ENCODE measurements at places on chromosomes 16 and 17. TPM values are rescaled to one million over a fixed set of nuclear protein-coding genes. Genes with fewer than 3 reads are reported as not detected.

DNA sequence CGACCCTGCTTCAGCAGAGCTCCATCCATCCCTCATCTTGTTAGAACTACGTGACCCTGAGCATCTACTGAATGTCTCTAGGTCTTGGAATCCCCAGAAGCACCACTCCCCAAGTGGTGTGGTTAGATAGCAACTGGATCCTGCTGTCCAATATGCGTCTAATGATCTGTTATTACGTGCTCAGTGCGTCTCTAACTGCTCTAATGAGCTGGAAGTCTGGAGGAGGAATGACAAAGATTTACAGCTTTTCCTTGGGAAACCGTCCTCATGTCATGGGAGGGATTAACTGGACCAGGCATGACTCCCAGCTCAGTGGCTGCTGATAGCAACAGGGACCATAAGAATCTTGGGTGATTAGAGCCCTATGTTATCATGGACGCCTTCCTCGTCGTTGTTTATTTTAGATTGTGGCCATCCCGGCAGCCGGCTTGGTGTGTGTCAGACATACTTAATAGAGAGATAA is 150.9 kb downstream of the HS3ST3B1 start:
- no peak overlapping the region for H3K4me3 ChIP-seq
- H3K36me3 ChIP-seq = no peaks in the 10 kb centered on the region
- DNase-seq = no peak
- no peak overlapping the region for H3K27ac ChIP-seq
- peaks cover 3% of the 10 kb centered on the region for H3K4me1 ChIP-seq

GRCh38 chr17:39800540-39800939 is 62.8 kb downstream of the GRB7 start:
- H3K4me1 ChIP-seq = no peaks in the 10 kb centered on the region
- H3K27ac ChIP-seq = no peak overlapping the region
- no peak overlapping the region for H3K4me3 ChIP-seq
- no peaks in the 10 kb centered on the region for H3K36me3 ChIP-seq

Gene ATP1B2
- 0.77 TPM for total RNA-seq

Gene CCL2
- 42.1 TPM for total RNA-seq

DNA sequence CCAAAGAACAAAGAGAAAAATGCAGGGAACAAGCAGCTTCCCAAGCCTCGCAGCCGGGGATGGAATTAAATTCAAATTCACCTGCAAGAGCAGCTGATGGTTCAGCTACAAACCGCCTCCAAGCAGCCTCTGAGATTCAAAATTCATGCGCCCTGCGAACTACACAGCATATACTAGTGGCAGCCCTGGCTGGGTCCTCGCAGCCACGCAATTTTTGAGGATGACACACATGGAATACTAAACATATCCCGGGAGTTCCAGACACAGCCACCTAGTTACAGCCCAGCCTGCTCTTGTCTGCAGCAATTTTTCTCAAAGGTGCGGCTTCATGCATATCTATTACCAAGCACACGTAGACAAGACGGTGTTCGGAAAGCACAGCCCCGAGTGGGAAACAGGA is 35.9 kb upstream of the KIFC3 start:
- no peaks in the 10 kb centered on the region for H3K36me3 ChIP-seq
- H3K27ac ChIP-seq = no peak overlapping the region
- peak; percentile 59 for DNase-seq
- H3K27me3 ChIP-seq = no peaks in the 10 kb centered on the region

DNA sequence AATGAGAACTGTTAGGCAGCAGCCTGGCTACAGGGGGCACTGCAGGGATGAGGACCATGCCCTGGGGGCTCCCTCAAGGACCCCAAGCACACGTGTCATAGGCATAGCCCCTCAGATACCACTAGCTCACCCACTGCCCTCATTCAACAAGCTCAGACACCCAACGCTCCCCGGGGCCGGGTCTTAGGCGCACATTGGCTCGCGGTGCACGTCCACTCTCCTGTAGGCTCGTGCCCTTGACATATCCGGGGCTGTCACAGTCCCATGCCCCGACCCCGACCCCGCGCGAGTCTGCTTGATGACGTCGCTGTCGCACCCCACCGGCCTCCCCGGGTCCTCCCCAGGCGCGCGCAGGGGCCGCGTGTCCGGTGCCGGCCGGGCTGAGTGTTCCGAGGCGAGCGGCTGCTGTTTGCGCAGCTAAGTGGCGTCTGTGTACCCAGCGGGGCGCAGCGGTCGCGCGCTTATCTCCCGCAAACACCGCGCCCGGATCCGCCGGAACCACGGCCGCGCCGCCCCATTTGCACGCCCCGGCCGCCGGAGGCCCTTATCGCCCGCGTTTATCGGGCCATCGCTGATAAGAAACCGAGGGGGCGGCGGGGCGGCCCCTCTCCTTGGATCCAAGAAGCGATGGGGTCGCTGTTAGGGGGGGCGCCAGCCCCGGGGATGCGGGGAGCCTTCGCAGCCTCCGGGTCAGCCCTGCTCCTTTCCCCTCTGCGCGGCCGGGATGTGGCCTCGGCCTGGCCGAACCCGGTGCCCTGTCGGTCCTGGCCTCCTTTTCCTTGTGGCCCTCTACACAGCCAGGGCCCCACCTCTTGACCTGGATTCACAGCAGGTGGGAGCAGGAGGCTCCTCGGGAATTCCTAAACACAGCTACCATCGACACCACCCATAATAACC is 20.7 kb upstream of the NAGS start:
- peaks cover 40% of the 10 kb centered on the region for H3K27me3 ChIP-seq
- peak; percentile 92 for DNase-seq
- H3K27ac ChIP-seq = no peak overlapping the region
- H3K4me3 ChIP-seq = peak overlapping the region; percentile 33
- no peaks in the 10 kb centered on the region for H3K36me3 ChIP-seq

Gene CYB5B
- total RNA-seq = 75.5 TPM

Gene C17orf58
- total RNA-seq = 10.9 TPM

Gene SRCIN1
- total RNA-seq = not detected

DNA sequence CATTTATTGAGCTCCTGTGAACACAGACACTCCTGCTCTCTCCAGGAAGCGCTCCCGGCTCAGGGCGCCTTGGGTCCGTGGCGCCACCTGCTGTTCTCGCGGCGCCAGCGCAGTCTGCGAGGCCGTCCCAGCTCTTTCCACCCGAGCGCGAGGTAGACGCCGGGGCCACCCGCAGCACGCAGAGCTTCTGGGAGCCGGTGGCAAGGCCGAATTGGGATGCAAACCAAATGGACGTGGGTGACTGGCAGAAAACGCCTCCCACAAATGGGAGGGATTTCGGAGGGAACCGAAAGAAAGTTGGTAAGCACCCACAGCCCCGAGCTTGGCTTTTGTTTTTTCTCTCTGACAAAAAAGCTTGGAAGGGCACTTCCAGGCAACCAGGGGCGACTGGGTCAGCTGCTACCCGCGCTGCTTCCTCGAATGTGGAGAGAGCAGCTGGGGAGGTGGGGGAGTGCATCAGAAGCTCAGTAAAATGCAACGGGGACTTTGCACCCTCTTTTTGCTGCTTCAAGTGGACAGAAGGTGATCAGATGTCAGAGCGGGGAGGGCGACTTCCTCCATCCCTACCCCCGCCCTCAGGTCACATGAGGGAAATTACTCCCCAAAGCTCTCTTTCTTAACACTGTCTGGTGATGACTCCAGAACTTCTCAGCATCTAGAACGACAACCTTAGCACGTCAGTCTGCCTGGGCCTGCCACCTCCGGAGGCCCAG is 13.5 kb upstream of the N4BP1 start:
- peaks cover 14% of the 10 kb centered on the region for H3K4me1 ChIP-seq
- peak overlapping the region; percentile 32 for H3K27ac ChIP-seq
- H3K27me3 ChIP-seq = no peaks in the 10 kb centered on the region
- peak overlapping the region; percentile 66 for H3K4me3 ChIP-seq
- no peaks in the 10 kb centered on the region for H3K36me3 ChIP-seq

DNA sequence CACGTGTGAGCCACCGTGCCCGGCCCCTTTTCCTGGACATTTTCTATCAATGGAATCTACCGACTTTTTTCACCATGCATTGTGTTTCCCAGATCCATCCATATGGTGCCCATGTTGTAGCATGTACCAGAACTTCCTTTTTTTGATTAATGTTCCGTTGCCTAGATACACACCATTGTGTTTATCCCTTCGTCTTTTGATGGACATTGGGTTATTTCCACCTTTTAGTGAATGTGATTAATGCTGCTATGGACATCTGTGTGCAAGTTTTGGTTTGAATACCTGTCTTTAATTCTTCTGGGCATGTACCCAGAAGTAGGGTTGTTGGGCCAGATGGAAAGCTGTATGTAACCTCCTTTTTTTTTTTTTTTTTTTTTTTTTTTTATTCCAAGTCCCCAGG is 79.8 kb downstream of the NT5M start:
- no peak overlapping the region for H3K4me3 ChIP-seq
- H3K27me3 ChIP-seq = peaks cover 26% of the 10 kb centered on the region
- no peaks in the 10 kb centered on the region for H3K36me3 ChIP-seq
- DNase-seq = no peak

DNA sequence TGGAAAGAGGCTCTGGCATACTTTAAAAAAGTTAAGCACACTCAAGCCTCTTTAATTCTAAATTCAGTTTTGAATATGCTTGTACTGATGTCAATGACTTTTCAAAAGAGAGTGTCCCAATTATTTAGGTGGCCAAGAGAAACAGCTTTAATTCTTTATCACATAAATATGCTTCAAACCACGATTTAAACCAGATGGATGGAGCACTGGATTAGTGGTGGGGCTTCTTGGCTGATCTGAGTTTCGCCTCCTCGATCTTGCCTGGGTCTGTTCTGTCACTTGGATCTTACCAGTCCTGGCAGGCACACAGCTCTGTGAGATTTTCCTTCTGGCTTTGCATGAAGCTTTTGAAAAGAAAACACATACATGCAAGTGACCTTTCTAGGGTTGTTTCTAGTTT is 467.8 kb downstream of the MAF start:
- no peaks in the 10 kb centered on the region for H3K4me1 ChIP-seq
- peaks cover 2% of the 10 kb centered on the region for H3K27me3 ChIP-seq
- H3K4me3 ChIP-seq = no peak overlapping the region
- no peaks in the 10 kb centered on the region for H3K36me3 ChIP-seq
- DNase-seq = no peak

GRCh38 chr17:83089328-83090132 is 10.1 kb downstream of the METRNL start:
- H3K4me1 ChIP-seq = peaks cover 29% of the 10 kb centered on the region
- H3K4me3 ChIP-seq = no peak overlapping the region
- no peak overlapping the region for H3K27ac ChIP-seq
- no peaks in the 10 kb centered on the region for H3K27me3 ChIP-seq
- DNase-seq = no peak

Gene C17orf67
- 1.8 TPM for total RNA-seq

Gene SLC13A2
- total RNA-seq = not detected

DNA sequence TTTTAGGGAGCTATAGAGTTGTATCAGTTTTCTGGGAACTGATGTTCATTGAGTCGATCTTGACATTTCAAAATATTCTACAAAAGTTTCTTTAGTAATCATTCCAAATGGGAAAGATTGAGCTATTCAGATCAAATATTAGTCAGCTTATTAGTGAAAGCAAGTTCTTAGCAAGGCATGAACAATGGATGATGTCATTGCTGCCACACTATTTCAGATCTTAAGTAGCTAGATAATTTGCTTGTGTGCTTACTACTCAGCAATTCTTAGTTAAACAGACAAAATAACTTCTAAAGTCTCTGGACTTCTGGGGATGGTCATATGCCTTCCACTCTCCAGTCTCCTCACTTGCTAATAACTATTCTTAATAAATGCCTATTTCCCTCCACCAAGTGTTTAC is 69.0 kb upstream of the CDH8 start:
- no peak overlapping the region for H3K27ac ChIP-seq
- H3K27me3 ChIP-seq = peaks cover 14% of the 10 kb centered on the region
- H3K36me3 ChIP-seq = no peaks in the 10 kb centered on the region
- H3K4me1 ChIP-seq = no peaks in the 10 kb centered on the region

GRCh38 chr17:17042384-17042736 is at the start of gene MPRIP:
MPRIP (plus strand) TSS chr17:17042457; CDS start chr17:17042849, 392 bp downstream.
- DNase-seq = no peak
- H3K27ac ChIP-seq = peak within 1 kb of the TSS; percentile 97
- H3K4me3 ChIP-seq = peak within 1 kb of the TSS; percentile 99
- H3K4me1 ChIP-seq = peaks cover 59% of the 10 kb centered on the region

Gene ELMO3
- 1.1 TPM for total RNA-seq

- no peak for DNase-seq
- peaks cover 4% of the 10 kb centered on the region for H3K4me1 ChIP-seq
- H3K4me3 ChIP-seq = no peak overlapping the region
- H3K27me3 ChIP-seq = peaks cover 57% of the 10 kb centered on the region
- no peaks in the 10 kb centered on the region for H3K36me3 ChIP-seq
These were observed 9.4 kb downstream of the LPO start for GRCh38 chr17:58247511-58248363.

Gene KRT10
- 52.9 TPM for total RNA-seq

Gene ADAD2
- total RNA-seq = not detected

DNA sequence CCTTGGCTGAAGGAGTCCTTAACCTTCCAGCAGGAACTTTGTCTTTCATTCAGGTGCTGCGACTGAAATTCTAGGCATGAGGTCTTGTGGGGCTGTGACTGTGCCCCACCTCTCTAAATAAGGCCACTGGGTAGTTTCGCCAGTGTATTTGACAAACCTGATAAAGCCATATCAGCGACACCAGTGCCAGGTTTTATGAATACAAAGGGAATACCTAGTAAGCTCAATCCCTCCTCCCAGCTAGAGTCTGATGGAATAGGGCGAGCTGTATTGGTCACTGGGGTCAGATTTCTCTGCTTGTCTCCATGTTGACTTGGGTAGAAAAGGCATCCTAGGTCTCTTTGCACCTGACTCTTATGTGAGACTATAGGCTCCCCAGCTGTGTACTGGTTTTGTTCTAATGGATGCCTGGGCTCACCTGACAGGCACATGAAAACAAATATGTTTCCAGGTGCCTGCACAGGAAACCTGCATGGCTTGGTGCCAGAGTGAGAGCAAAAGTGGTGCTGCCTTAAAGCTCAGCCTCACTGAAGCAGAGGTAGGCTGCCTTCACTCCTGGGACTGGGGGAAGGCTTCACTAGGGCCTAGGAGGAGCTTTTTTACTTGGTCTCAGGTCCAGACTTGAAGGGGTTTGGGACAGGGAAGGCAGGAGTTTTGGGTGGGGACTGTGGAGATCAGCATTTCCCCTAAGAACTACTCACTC is 8.3 kb downstream of the SLC7A6 start:
- no peaks in the 10 kb centered on the region for H3K27me3 ChIP-seq
- peaks cover 3% of the 10 kb centered on the region for H3K36me3 ChIP-seq
- no peak overlapping the region for H3K27ac ChIP-seq
- no peak overlapping the region for H3K4me3 ChIP-seq
- no peak for DNase-seq

DNA sequence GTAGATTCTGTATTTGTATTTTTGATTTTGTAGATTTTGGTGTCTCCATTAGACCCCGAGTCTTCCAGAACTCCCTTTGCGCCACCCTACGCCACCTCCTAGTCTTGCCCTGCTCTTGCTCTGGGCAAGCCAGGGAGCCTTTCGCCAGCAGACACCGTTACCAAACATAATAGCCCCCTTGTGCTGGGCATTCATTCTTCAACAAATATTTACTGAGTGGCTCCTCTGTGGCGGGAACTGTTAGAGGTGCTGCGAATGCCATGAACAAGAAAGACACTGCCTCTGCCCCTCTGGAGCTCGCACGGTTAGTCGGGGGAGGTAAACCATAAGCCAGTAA is 841 bp upstream of the GPT2 start:
- H3K27me3 ChIP-seq = peaks cover 1% of the 10 kb centered on the region
- H3K36me3 ChIP-seq = peaks cover 4% of the 10 kb centered on the region
- H3K27ac ChIP-seq = peak overlapping the region; percentile 99
- DNase-seq = no peak

Gene MYH2
- total RNA-seq = not detected

All from chondrocyte (in vitro differentiated cells).